ENCODE measurements at places on chromosomes 1 and 21.

DNA sequence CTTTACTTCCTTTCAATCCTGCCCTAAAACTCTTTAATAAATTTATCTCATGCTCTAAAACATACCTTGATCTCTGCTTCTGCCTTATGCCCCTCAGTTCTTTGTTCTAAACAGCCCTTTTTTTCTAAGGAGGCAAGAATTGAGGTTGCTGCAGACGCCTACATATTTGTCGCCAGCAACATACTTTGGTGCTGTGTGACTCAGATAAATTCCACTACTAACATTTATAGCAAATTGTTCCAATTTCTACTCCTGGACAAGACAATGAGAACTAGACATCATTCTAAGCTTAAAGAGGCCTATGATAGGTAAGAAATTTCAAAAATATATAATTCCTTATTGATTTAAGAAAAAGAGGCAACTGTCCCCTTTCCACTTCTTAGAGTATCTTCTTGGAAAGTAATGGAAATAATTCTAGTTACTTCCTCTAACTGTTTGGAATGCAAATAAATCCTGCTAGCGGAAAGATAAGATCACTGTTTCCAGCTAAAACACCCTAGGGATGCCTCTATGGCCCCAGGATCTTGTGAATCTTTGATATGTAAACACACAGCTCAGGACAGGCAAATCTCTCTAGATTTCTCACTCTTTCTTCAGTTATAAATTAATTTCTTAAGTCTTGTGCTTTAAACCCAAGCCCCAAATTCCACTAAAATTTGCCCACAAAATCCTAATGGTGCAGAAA, 869.1 kb downstream of the KCNT2 start:
- no peak for DNase-seq

DNA sequence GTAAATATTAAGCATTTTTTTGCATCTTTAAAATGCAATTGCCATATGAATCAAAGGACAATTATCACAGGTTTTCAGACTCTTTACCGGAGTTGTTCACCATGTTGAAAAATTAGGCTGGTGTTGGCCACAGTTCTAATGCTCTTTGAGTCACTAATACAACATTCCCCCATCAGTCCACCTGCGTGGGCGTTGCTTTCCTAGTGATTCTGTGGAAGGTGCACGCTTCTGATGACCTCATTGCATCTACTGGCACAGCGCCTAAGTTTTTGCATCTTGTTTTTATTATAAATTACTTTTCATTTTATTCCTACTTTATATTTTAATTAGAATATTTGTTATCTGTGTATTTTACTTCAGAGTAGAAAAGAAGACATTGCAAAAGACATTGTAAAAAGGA, 4.7 kb upstream of the F5 start:
- no peak for DNase-seq

- no peak for DNase-seq
Observed at GRCh38 chr1:213982672-213983492, 4.9 kb upstream of the PROX1 start.

GRCh38 chr1:119617751-119618691, 30.0 kb downstream of the ZNF697 start:
- no peak for DNase-seq

- no peak for DNase-seq
Observed at GRCh38 chr1:19864570-19865160, 17.5 kb upstream of the OTUD3 start.

DNA sequence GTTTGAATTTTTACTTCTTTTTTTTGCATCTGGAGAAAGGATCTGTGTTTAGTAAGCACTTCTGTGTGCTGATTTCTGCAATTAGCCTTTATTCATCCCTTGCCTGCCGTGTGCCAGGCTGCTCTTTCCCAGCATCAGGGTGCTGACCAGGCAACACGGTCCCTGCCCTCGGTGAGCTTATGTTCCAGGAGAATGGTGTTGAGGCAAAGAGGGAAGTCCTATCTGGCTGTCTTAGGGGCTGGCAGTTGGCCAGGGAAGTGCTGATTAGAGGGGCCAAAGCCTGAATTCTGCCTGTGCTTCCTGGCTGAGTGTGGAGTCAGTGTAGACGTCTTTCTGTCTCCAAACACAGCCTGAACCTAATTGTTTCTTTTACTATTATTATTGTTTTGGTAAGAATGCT, 187.1 kb downstream of the CAMTA1 start:
- no peak for DNase-seq

GRCh38 chr1:158147869-158148268, 32.8 kb upstream of the CD1D start:
- no peak for DNase-seq

DNA sequence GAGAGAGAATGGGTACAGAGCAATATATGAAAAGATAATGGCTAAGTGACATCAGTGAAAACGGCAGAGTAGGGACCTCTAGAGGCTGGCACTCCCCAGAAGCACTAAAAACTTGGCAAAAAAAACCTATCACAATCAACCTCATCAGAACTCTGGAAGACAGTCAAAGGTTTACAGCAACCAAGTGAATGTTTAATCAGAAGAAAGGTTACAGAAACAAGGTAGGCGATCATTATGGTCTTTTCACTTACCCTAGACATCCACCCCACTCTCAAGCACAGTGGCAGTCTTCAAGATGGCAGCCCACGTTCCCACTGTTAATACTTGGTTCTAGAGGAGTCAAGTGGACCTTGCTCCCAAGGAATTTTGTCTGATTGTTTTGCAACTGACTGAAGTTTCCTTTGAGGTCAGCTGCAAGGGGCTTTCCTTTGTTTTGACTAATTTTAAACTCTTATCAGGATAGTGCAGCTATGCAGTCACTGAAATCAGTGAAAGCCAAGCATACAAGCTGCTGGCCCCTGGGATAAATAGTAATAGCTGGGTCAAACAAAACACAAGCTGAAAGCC, 7.2 kb downstream of the KIFAP3 start:
- no peak for DNase-seq

GRCh38 chr1:19310720-19311502, 1.0 kb downstream of the AKR7A2 start:
- no peak for DNase-seq

GRCh38 chr21:33543505-33544129, 779 bp downstream of the SON start:
- no peak for DNase-seq

GRCh38 chr1:56566994-56567393, 12.4 kb downstream of the PLPP3 start:
- DNase-seq, result no peak

- DNase-seq, result no peak
Observed at GRCh38 chr1:61604684-61605083, 120.3 kb downstream of the TM2D1 start.

DNA sequence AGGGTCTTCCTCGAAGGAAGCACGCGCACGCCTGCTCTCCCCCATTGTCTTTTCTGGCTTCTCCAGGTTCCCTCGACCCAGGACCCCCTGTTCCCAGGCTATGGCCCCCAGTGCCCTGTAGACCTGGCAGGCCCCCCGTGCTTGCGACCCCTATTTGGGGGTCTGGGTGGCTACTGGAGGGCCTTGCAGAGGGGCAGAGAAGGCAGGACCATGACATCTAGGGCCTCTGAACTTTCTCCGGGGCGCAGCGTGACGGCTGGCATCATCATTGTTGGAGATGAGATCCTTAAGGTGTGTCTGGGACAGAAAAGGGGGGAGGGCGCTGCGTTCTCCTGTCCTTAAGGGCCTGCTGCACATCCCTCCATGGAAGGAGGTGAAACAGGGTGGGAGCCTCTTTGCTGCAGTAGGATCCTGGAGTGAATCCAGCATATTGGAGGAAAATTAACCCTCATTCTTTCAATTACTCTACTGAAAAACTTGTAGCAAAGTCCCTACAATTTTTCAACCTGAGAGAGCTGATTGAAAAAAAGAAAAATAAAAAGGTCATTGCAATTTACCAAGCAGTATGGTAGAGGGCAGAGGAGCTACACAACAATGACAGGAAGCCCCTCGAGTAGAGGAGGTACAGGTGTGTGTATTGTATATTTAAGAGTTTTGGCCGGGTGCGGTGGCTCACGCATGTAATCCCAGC, 777 bp downstream of the FLAD1 start:
- DNase-seq, result no peak

DNA sequence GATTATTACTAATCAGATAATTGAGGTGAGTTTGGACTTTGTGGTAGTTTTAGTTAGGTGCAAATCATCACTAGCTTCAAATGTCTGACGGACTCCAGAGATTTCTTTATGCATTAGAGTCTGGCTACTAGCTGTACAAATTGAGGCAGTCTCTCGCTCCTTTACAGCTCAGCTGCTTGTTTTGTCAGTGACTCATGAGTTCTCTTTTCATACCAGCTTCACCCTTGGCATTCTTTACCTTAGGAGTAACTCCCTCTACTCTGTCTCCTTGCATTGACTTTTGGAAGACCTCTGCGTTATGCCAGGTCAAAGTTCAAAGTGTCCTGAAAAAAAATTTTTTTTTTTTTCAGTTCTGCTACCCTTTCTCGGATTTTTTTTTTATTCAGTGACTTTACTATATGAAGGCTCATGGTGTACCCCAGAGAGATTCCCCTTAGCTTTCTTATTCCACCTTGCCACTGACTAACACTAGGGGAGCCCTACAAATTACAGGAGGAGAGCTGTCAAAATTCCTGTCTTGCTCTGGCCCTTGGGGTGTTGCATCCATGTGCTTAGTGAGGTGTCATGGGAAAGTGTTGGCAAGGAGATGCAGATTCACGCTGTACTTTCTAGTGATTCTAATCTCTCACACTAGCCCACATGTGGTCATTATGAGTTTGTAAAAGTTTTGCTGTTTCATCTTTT, 576.6 kb downstream of the ADGRL2 start:
- DNase-seq, result no peak

GRCh38 chr1:225343618-225344017, 84.2 kb downstream of the LBR start:
- no peak for DNase-seq

GRCh38 chr1:88768816-88769215, 84.7 kb downstream of the PKN2 start:
- no peak for DNase-seq

- no peak for DNase-seq
Observed at GRCh38 chr1:209368864-209369598, 214.5 kb upstream of the CAMK1G start.

DNA sequence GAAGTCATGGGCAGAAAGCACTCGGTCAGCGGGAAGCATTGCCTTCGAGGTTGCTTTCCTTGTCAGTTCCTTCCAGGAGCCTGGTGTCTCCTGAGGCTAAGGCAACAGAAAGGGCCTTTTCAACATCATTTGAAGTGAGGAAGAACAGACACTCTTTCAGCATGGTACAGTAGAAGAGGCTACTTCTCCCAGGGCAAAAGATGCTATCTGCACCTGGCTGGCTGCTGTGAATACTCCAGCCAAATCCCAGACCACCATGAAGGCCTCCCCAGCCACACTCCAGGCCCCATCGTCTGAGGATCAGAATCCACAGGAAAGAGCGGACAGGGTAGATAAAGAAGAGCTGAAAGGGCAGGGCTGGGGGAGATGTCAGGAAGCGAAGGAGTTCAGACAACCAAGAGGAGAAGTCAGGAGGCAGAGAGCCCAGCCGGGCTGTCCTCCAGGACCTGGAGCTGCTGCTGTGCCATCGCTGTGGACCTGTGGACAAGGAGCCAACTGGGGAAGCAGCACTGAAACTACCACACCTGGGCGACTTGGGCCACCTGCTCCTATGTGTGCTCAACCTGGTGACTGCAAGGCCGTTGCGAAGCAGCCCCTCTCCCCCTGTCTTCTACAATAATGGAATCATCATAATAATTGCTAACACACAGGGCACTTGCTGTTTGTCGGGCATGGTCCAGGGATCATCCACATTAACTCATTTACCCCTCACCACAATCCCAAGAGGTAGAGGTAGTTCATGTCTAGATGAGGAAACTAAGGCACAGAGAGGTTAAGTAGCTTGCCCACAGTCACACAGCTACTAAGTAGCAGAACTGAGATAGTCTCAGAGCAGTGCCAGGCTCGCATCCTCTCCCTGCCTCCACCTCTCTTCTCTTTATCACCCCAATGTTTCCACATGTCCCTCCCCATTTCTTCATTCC, 88.0 kb upstream of the ZBTB40 start:
- DNase-seq, result no peak

DNA sequence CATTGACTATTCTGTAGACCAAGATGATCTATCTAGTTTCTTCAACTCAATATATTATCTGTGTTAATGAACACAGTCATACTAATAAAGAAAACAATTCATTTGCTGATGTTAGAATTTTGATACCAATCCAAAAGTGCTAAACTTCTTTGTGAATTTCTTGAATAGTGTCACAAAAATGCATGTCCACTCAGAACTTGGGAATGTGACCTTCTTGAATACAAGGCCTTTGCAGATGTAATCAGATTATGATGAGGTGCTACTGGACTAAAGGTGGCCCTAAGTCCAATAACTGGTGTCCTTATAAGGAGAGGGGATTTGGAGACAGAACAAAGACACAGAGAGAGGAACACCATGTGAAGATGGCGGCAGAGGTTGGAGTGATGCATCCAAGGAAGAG, 305.8 kb upstream of the ZP4 start:
- no peak for DNase-seq

DNA sequence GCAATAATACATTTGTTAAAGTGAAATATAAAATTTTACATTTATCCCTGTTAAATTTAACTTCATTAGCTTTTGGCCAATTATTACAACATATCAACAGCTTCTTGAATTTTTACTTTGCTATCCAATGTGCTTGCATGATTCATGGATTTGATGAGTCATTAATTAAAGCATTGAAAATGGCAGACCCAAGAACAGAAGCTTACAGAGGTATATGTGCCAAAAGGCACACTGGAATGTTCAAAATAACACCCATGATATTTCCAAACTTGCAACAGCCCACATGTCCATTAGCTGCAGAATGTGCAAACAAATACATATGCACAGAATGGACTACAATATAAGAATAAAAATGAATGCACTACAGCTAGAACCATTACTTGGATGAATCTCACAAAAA, 76.4 kb upstream of the MAN1A2 start:
- no peak for DNase-seq

- no peak for DNase-seq
Observed at GRCh38 chr1:235919127-235919832, 52.6 kb upstream of the LYST start.

DNA sequence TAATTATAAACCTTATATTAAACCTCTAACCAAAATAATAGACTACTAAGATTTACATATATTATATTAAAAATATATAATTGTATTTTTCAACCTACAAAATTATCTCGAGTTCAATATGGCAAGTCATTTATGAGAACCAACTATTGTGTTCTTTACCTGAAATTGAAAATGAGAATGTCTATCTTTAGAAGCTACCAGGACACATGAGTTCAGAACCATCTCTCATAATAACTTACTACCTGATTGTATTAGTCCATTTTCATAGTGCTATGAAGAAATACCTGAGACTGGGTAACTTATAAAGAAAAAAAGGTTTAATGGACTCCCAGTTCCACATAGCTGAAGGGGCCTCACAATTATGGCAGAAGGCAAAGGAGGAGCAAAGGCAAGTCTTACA, 6.8 kb downstream of the HAO2 start:
- DNase-seq, result no peak

DNA sequence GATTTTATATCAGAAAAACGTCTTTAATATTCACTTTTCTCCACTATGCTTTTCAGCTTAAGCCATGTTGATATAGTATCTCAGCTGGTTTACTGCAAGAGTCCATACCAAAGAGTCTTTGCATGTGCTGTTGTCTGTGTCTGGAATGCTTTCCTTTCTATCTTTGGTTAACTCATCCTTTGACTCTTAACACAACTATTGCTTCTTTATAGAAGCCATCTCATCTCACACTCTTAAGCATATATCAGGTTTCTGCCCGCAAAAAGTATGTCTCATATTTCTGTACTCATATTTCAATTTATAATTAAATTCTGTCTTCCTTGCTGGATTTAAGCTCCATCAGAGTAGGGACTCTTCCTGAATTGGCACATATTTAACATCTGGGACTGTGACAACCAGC, 220.9 kb upstream of the KCNK2 start:
- no peak for DNase-seq

- DNase-seq, result no peak
Observed at GRCh38 chr21:46122758-46123683, 25.1 kb downstream of the COL6A2 start.

All from naive B cell (primary cell).